ENCODE measurements at places on chromosomes 4 and X.

GRCh38 chrX:74232859-74233258 is 71.1 kb upstream of the ZCCHC13 start:
- peak; percentile 22 for DNase-seq

GRCh38 chr4:121777625-121778024 is 12.7 kb upstream of the SMIM43 start:
- no peak for DNase-seq

GRCh38 chrX:153549231-153549630 is 31.8 kb downstream of the ATP2B3 start:
- DNase-seq: no peak

GRCh38 chr4:113384600-113384999 is 335.1 kb downstream of the ANK2 start:
- peak; percentile 80 for DNase-seq

- no peak for DNase-seq
Observed at GRCh38 chr4:56731857-56732256, 50.8 kb upstream of the HOPX start.

DNA sequence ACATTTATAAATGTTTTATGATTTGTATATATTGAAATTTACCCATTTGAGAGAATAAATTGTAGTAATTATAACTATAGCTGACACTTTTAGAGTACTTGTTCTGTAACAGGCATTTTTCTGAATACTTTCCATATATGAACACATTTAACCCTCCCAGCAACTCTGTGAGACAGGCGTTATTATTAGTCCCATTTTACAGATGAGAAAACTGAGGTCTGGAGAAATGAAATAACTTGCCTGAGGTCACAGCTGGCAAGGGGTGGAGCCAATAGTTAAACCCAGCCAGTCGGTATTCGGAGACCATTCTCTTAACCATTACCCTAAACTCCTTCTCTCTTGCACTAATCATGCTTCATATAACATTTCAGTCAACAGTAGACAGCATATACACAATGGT is 72.5 kb downstream of the LIMCH1 start:
- DNase-seq: no peak

DNA sequence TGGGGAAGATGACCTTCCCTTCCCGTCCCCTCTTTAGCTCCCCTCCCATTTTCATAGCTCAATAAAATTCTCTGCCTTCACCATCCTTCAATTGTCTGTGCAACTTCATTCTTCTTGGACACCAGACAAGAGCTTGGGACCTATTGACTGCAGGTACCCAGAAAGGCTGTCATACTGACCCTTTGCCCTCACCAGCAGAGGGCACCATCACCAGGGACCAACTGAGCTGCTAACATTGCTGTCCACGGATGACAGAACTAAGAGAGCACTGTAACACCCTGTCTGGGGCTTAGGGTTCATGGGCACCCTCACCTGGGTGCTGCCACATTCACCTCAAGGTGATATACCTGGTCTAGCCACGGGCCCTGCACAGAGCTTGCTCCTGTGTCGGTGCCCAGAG is 141.3 kb upstream of the VCX3B start:
- no peak for DNase-seq
